Cardiac ventricle fibroblast (primary cell): ENCODE measurements at places on chromosomes 7 and 10. TPM values are rescaled to one million over a fixed set of nuclear protein-coding genes. Genes with fewer than 3 reads are reported as not detected.

The AS3MT gene
- 0.59 TPM in 1 of 2 replicates, not detected in the other for total RNA-seq

The PPIF gene
- 34.4 and 37.1 TPM in 2 replicates for total RNA-seq

The C10orf105 gene
- 0.06 TPM in 1 of 2 replicates, not detected in the other for total RNA-seq

The GIMAP1 gene
- total RNA-seq, result 0.12 and 0.20 TPM in 2 replicates
